ENCODE measurements at places on chromosomes 1 and 21.

- no peak for DNase-seq
Measured at GRCh38 chr1:157944663-157945280, 48.7 kb upstream of the KIRREL1 start.

GRCh38 chr1:235875036-235875597 lies 8.4 kb upstream of the LYST start:
- no peak for DNase-seq

GRCh38 chr1:206062464-206062863 lies 9.5 kb downstream of the RHEX start:
- no peak for DNase-seq

GRCh38 chr1:145975216-145975615 lies 10.7 kb downstream of the POLR3GL start:
- no peak for DNase-seq

- DNase-seq, result no peak
Measured at GRCh38 chr1:87148661-87149060, 180.0 kb upstream of the LMO4 start.

Data from NCI-H1436 treated with DMSO at 0.1 percent for 48 hours (cell line).